ENCODE measurements at places on chromosomes 1 and 21. TPM values are rescaled to one million over a fixed set of nuclear protein-coding genes. Genes with fewer than 3 reads are reported as not detected.

DNA sequence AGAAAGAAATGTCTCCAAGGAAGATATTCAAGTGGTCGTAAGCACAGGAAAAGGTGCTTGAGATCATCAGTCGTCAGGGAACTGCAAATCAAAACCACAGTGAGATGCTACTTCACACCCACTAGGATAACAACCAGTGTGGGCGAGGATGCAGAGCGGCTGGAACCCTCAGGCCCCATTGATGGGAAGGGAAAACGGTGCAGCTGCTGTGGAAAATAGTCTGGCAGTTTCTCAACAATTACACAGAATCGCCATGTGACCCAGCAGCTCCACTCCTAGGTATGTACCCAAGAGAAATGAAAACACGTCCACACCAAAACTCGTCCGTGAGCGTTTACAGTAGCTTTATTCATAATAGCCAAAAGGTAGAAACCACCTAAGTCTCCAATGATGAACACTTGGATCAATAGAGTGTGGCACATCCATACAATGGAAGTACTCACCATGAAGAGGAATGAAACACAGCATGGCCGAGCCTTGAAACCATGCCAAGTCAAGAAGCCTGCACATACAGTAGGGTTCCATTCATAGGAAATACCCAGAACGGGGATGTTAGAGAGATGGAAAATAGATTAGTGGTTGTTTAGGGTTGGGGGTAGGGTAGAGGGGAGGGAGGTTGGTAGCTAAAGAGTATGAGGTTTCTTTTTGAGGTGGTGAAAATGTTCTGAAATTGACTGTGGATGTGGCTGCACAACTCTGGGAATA lies 6.1 kb downstream of the DFFB start:
- no peak for DNase-seq

DNA sequence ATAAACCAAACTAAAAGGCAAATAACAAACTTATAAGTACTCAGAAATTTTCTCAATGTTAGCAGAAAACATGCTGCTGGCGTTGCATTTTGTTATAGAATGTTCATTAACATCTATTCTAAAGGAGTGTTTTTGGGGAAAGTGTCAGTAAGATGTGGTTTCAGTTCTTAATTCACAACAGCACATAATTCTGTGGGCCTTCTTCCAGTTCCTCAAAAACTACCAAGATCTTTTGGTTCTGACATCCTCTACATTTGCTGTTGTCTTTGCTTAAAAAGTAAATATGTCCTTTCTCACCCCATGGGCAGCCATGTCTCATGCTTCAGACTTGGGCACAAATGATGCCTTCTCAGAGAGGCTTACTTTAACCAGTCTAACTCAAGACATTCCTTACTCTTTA lies 152.5 kb downstream of the CDC7 start:
- DNase-seq: no peak

Gene DENND2C
- polyA plus RNA-seq: 5.0 TPM

Gene SPATA46
- polyA plus RNA-seq: 0.49 TPM

DNA sequence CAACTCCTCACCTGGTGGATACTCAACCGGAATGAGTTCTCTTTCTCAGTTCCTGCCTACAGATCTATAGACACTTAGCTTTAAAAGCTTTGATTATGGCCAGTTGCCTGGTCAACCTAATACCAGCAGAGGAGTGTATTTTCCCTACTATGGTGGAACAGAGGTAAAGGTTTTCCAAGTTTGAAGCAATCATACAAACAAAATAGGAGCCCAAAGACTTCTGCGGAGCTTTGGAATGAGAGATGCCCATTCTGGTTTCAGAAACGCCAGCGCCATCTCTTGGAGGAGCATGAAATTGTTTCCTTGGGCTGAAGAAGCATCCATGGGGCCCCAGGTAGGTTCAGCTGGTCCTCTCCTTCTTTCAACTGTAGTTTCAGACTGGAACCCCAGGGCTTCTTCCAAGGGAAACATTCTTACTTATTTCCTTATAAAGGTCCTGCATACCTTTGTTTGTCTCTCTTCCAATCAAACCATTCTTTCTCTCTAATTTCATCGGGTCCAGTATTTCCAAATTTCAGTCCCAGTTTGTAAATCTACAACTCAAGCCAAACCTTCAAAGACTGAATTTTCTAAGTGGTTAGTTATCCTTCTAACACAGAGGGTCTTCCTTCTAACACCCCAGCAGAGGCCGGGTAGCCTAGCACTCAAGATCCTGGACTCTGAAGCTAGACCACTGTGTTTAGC lies 95.9 kb downstream of the KCNJ15 start:
- peak; percentile 70 for DNase-seq

GRCh38 chr1:200442537-200443156 lies 32.8 kb upstream of the ZNF281 start:
- DNase-seq: no peak

DNA sequence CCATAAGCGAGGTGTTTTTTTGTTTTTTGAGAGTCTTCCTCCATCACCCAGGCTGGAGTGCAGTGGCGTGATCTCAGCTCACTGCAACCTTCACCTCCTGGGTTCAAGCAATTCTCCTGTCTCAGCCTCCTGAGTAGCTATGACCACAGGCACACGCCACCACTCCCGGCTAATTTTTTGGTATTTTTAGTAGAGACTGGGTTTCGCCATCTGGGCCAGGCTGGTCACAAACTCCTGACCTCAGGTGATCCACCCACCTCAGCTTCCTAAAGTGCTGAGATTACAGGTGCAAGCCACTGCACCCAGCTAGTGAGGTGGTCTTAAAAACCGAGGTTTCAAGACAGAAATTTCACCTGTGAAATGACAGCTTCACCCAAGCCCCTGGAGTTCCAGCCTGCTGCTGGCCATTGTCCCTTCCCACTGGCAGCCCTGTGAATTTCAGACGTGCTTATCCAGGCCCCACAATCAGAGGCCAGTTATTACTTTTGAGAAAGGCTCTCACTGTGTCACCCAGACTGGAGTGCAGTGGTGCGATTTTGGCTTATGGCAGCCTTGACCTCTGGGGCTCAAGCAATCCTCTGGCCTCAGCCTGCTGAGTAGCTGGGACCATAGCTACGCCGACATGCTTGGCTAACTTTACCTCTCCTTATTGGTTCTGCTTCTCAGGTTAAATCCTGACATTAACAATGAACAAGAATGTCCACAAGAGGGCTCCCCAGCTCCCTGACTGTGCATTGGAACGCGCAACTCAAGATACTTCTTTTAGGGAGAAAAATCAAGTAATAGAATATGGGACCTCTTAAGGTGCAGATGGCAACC lies 19.4 kb downstream of the ENO1 start:
- DNase-seq: no peak

Gene OR2T33
- polyA plus RNA-seq: not detected

Gene HCRTR1
- polyA plus RNA-seq: 0.24 TPM

Gene CASQ2
- 0.84 TPM for polyA plus RNA-seq

Gene RGS4
- polyA plus RNA-seq: 2.4 TPM

Gene RHD
- polyA plus RNA-seq: 2.1 TPM

Gene DCST2
- polyA plus RNA-seq: 2.0 TPM

- DNase-seq: no peak
Observed at GRCh38 chr21:26965907-26966581, 844 bp downstream of the ADAMTS5 start.

GRCh38 chr1:186869526-186870228 lies 40.9 kb downstream of the PLA2G4A start:
- DNase-seq: no peak

GRCh38 chr1:224183591-224184312 lies 712 bp downstream of the DEGS1 start:
- DNase-seq: peak; percentile 63

- no peak for DNase-seq
Observed at GRCh38 chr1:81340239-81340638, 460.5 kb upstream of the ADGRL2 start.

- no peak for DNase-seq
Observed at GRCh38 chr1:165524639-165525285, 19.0 kb upstream of the LRRC52 start.

GRCh38 chr1:24904731-24905354 lies 25.2 kb downstream of the RUNX3 start:
- no peak for DNase-seq

- no peak for DNase-seq
Observed at GRCh38 chr1:214491468-214492146, 59.8 kb downstream of the PTPN14 start.

Gene INTS7
- polyA plus RNA-seq: 28.7 TPM

Gene LYPLAL1
- polyA plus RNA-seq: 53.4 TPM
